ENCODE measurements at places on chromosomes 12 and 14.

- no peak for DNase-seq
Observed at GRCh38 chr12:89655841-89656240, 52.8 kb downstream of the ATP2B1 start.

- no peak for DNase-seq
Observed at GRCh38 chr14:64825509-64825908, 54.2 kb downstream of the SPTB start.

DNA sequence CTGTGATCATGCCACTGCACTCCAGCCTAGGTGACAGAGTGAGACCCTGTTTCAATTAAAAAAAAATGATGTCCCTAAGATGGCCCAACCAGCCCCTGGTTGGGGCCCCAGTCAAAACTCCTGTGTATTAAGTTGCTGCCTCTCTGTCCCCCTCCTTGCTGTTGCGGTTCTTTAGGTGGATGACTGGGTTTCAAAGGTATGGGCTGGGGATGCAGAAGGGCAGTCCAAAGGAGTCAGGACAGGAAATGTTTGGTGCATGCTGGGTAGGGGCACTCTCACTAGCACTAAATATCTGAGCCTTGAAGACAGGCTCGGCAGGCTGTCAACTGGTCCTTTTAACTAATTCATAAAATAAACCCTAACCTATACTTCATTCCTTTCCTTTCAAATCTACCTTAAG is 12.0 kb upstream of the PIP4K2C start:
- DNase-seq, result no peak

- no peak for DNase-seq
Observed at GRCh38 chr14:104931771-104932675, 7.3 kb downstream of the PLD4 start.

GRCh38 chr14:38723959-38724358 is 379.1 kb downstream of the SEC23A start:
- DNase-seq, result no peak

GRCh38 chr14:42541535-42542001 is 934.9 kb downstream of the LRFN5 start:
- DNase-seq, result no peak

DNA sequence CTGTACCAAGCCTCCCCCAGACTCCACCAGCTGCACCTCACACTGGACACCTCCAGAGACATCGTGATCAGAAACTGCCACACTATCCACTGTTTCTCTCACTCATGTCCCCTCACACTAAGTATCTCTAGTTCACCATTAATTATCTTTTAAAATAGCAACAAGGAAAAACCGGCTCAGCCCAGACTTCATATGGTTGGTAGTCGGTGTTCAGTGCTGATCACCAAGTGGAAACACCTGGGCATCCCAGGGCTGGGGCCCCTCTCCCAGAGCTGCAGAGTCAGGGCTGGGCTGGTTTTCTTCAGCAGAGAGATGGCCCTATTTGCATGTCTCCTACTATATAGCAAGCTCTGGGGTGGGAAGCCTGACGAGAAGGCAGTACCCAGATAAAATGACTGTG is 1140.0 kb downstream of the TMEM121 start:
- DNase-seq, result no peak

- DNase-seq, result no peak
Observed at GRCh38 chr12:45613855-45614254, 115.7 kb upstream of the ARID2 start.

All from Kasumi-1 (cell line).